ENCODE measurements at places on chromosomes 5 and 9.

DNA sequence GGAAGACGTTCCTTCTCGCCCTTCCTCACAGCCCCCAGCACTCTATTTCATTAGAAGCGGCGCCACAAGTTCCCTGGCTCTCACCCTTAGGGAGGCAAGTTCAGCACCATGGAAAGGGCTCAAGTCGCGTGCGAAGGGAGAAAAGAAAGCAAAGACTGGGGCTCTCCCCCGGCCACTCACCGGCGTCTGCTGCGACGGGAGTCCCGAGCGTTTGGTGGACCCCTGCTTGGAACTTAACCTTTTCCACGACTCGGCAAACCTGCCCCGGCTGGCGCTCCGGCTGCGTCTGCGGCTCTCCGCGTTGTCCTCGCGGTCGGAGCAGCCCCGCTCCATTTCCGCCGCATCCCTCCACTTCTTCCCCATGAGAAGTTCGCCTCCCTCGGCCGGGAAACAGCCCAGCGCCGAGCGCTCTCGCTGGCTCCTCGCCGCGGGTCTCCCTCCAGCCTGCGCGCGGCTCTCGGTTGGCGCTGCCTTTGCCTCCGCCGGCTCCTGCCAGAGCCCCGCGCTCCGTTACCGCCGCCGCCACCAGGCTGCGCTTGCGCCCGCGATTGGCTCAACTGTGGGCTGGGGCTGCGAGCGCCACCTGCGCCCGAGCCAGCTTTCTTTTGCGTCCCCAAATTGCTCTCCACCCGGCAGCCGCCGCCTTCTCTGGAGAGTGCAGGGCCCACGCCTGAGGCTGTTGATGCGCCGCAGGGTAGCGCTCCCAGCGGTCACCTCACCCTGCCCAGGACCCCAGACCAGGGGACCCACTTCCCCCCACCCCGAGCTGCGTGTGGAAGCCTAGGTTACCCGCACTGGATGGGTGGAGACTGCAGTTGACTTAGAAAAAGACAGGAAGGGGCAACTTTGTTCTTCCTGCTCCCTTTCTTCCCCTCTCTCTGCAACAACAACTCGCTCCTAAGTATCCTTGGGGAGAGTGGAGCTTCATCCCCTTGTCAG is 321.6 kb downstream of the CEMIP2 start:
- peak; percentile 8 for DNase-seq

DNA sequence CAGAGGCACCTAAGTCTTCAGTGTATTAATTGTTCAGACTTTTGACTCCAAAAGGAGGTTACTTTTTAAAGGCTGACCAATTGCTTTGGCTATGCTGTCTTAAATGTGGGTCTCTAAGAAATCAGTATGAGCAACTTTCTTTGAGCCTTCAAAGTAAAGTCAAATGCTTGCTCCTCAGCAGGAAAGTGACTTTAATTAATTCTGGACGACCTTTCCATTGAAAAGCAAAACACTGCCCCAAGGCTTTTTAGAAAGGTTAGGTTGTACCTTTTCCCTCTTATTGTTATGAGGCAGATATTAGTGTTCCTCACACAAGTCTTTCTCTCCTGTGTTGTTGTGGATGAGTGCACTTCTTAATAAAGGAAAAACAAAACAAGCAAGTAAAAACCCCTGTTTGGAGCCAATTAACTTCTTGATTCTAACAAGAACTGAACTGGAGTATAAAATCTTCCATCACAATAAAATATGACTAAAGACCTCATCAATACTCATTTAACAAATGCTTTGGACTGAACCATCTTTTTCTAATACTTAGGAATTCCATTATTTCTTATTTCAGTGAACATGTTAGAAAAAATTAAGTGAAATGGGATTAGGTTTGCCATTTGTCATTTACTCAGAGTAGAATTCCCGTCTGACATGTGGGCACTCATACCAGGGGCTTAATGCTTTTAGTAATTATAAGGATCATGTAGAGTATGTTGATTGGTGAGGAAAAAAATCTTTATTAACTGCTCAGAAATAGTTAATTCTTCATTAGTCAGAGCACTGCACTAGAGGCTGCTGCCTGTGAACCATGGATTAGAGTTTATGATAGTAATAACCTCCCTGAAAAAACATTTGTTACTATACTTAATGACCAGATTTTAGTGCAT is 159.1 kb upstream of the ZNF608 start:
- DNase-seq: no peak

- DNase-seq: no peak
Observed at GRCh38 chr9:99385814-99386279, 163.8 kb downstream of the SEC61B start.

- no peak for DNase-seq
Observed at GRCh38 chr5:61802456-61802855, 470.4 kb downstream of the ZSWIM6 start.

GRCh38 chr5:142772446-142773293 is 2.5 kb downstream of the ARHGAP26 start:
- DNase-seq: no peak

GRCh38 chr5:154358516-154359220 is 87.1 kb upstream of the SAP30L start:
- no peak for DNase-seq

GRCh38 chr9:5922192-5922591 is 31.5 kb downstream of the MLANA start:
- DNase-seq: no peak

Measured in NCI-H1694 treated with DMSO at 0.1 percent for 48 hours (cell line).